ENCODE measurements at places on chromosomes 16 and 17.

- DNase-seq = peak; percentile 12
These were observed 72.9 kb downstream of the MRM1 start for GRCh38 chr17:36674278-36674650.

DNA sequence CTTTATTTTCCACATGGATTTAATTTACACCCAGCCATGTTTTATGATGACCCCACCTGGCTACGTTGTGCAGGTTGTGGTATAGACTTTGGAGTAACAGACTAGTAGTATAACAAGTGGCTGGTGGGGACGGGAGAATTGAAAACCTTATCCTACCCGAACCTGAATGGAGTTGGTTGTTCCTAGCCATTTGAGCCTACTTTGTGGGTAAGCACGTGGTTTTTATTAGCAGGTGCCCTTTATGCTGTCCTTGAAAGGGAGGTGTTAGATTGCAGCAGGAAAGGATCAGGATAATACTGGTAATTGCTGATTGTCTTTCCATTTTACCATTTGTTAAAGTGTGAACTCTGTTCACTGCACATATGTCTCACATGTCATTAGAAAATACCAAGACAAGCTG lies 31.9 kb upstream of the PHAF1 start:
- DNase-seq = no peak

DNA sequence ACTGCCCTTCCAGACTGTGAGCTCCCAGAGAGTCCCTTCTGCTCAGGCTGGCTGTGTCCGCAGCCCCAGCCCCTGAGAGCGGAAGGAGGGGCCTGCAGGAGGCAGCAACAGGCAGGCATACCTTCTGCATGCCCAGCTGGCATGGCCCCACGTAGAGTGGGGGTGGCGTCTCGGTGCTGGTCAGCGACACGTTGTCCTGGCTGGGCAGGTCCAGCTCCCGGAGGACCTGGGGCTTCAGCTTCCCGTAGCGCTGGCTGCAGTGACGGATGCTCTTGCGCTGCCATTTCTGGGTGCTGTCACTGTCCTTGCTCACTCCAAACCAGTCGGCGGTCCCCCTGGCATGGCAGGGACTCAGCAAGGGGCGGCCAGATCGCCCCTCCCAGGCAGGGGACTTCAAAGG lies 9.0 kb downstream of the RHBDF1 start:
- no peak for DNase-seq

GRCh38 chr16:55340445-55340844 lies 16.4 kb downstream of the IRX6 start:
- DNase-seq = no peak

- no peak for DNase-seq
These were observed 46.6 kb downstream of the PLD6 start for GRCh38 chr17:17159571-17159970.

DNA sequence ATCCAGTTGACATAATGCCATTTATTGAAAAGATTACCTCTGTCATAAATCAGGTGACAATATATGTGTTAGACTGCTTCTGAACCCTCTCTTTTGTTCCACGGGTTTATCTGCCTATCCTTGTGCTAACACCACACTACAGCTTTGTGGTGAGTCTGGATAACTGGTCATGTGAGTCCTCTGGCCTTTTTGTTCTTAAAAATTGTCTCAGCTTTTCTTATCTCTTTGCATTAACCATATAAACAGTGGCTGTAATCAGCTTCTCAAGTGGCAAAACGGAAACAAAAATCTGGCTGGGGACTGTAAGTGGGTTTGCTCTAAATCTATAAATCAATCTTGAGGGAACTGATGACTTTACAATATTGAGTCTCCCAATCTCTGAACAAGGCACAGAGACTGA lies 44.6 kb downstream of the STX8 start:
- no peak for DNase-seq

GRCh38 chr17:32609085-32609484 lies 122.3 kb downstream of the CDK5R1 start:
- DNase-seq = peak; percentile 65

DNA sequence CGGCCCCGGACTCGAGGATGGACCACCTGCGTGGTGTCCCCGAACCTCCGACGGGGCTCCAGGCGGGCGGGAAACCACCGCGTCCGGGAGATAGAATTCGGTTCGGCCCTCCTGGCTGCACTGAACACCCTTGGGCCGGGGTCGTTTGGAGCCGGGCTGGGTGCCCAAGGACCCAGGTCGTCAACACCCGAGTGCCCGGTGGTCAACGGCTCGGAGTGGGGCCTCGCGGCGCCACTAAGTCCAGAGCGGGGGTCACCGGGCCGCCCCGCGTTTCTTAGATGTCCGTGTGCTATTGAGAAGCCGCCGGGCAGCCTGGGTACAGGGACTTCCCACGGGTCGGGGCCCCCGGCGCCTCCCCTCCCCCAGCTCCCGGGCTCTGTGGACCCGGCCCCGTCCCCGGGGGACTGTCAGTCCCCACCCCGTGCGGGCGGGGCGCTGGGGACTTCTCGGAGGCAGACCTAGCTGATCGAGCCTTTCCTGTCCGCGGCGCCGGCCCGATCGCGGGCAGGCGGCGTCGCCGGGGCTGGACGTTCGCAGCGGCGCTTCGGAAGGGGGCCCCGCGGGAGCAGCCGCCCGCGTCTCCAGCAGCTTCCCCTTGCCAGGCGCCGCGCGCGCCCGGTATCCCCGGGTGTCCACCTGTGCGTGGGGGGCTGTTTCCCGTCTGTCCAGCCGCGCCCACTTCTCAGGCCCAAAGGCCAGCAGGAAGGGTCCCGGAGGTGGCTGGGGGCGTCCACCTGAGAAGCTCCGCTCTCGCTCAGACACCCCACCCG lies 655 bp upstream of the NPTX1 start:
- no peak for DNase-seq

DNA sequence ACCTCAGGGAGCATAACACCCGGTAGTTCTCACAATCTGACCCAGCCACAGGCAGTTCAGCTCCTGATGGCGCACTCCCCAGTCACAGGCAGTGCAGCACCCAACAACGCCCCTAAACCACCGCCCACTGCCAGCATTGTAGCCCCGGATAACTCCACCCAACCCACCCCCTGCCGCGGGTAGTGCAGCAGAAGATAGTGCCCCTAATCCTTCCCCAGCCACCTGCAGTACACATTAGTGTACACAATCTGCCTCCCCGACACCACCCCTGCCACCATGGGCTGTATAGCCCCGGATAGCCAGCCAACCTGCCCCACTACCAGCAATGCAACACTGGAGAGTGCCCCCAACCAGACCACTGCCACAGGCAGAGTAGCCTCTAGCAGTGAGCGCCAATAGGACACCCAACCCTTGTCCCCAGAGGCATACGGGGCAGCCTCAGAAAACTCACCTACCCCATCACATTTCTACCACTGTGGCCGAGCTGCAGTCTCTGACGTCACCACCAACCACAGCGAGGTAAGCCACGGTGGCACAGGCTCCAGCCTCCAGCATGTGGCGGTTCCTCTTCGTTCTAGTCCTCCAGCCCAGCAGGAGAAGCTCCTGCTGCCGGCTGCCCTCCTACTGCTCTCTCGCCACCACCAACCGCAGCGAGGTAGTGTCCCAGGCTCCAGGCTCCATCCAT lies 877.3 kb downstream of the KCNJ18 start:
- no peak for DNase-seq

GRCh38 chr17:9199571-9200551 lies 178.6 kb downstream of the NTN1 start:
- no peak for DNase-seq

- no peak for DNase-seq
These were observed 76.2 kb upstream of the KSR1 start for GRCh38 chr17:27379888-27380533.

Measured in stimulated activated CD4-positive, alpha-beta T cell treated with anti-CD3 and anti-CD28 coated beads, TNF-alpha, amount 100 ng/mL, for 24 hours (primary cell).